Activated naive CD8-positive, alpha-beta T cell treated with anti-CD3 and anti-CD28 coated beads for 36 hours (primary cell): ENCODE measurements at places on chromosomes 12 and 14. TPM values are rescaled to one million over a fixed set of nuclear protein-coding genes. Genes with fewer than 3 reads are reported as not detected.

GRCh38 chr12:7602277-7602676, 63.4 kb downstream of the APOBEC1 start:
- H3K27ac ChIP-seq, result no peak overlapping the region
- H3K4me1 ChIP-seq, result no peaks in the 10 kb centered on the region
- no peaks in the 10 kb centered on the region for H3K27me3 ChIP-seq
- DNase-seq, result no peak

- H3K4me3 ChIP-seq, result no peak overlapping the region
- H3K36me3 ChIP-seq, result peaks cover 15% of the 10 kb centered on the region
- DNase-seq, result no peak
- peak overlapping the region; percentile 43 for H3K27ac ChIP-seq
These were observed 29.4 kb downstream of the SYNE3 start for GRCh38 chr14:95486875-95487668.

GRCh38 chr14:65548878-65549277, 136.3 kb downstream of the FUT8 start:
- no peak overlapping the region for H3K4me3 ChIP-seq
- H3K27ac ChIP-seq, result no peak overlapping the region
- H3K27me3 ChIP-seq, result no peaks in the 10 kb centered on the region
- H3K36me3 ChIP-seq, result peaks cover 4% of the 10 kb centered on the region
- DNase-seq, result no peak
- H3K4me1 ChIP-seq, result peaks cover 30% of the 10 kb centered on the region

DNA sequence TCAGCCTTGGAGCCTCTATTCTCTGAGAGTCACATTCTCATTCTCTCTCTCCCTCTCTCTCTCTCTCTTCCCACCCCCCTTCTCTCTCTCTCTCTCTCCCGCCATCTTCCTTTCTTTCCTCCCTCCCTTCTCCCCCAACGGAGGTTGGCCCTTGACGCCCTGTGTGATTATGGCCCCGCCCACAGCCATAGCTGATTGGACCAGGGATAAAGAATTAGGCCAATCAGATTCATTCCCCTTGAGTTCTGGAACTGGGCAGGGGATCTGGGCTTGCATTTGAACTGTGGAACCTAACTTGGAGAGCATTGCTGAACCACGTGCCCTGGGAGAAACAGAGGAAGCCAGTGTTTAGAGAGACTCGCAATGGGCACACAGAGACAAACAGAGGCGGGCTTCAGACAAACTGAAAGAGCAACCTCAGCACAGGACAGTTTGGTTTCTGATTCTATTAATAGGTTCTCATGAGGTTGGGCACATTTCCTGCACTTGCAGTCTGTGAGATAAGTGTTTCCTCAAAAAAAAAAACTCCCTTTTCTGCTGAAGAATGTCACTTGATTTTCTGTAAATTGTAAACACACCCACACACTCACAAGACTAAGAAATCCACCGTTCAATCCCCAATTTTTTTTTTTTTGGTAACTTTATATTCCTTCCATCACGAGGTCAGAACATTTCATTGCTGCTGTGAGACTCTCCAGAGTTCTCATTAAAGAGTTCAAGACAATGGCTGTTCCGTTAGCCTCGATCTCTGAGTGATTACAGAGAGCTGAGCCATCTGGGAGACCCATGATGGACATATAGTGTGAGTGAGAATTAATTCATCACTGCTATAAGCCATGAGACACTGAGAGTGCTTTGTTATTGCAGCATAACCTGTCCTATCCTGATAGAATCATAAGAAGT, 3.5 kb upstream of the P2RX7 start:
- peak overlapping the region; percentile 72 for H3K4me3 ChIP-seq
- peak; percentile 85 for DNase-seq
- peaks cover 64% of the 10 kb centered on the region for H3K4me1 ChIP-seq
- H3K36me3 ChIP-seq, result peaks cover 3% of the 10 kb centered on the region
- no peaks in the 10 kb centered on the region for H3K27me3 ChIP-seq

TDRD9 gene
- 0.54 TPM for total RNA-seq

DNA sequence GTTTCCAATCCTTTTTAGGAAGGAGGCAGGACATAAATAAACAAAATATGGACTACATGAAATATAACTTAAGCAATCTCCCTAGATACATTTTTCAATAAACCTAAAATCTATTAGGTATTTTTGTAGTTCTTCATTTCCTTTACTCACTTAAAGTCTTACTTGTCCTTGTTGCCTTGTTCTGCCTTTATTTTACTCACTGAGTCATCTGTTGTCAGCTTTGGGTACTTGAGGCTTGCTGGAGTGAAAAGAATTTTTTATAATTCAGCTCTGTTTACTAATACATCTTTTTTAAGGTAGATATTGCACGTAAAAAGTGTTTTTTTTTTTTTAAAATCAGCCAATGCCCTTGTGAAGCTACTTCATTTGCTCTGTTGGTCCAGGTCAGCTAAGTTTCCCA, 216.2 kb downstream of the PELI2 start:
- no peaks in the 10 kb centered on the region for H3K36me3 ChIP-seq
- no peak for DNase-seq
- H3K4me3 ChIP-seq, result no peak overlapping the region
- no peaks in the 10 kb centered on the region for H3K27me3 ChIP-seq
- H3K27ac ChIP-seq, result no peak overlapping the region

DNA sequence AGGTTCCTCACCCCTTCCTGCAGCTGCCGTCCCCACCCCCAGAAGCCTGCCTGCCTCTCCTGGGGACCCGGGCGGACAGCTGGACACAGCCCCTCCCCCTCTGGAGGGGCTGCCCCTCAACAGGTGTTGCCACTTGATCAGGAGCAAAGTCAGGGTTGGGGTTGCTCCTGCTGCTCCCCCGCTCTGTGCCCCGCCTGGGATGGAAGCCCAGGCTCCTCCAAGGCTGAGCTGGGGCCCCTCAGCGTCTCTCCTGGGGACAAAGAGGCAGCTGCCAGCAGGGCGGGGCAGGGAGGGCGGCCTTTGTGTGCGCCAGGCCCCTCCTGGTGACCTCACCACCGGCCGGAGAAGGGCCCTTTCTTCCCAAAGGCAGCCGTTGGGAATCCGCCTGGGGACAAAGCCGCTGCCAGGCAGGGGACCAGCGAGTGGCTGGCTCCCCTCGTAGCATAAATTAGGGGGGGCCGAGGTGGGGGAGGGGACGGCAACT, 13.7 kb downstream of the TRMT61A start:
- H3K4me1 ChIP-seq, result no peaks in the 10 kb centered on the region
- H3K36me3 ChIP-seq, result no peaks in the 10 kb centered on the region

DLGAP5 gene
- total RNA-seq, result 68.0 TPM

GRCh38 chr14:30551460-30551859, 7.5 kb upstream of the G2E3 start:
- H3K27ac ChIP-seq, result no peak overlapping the region
- peaks cover 2% of the 10 kb centered on the region for H3K4me1 ChIP-seq
- DNase-seq, result no peak
- no peak overlapping the region for H3K4me3 ChIP-seq
- no peaks in the 10 kb centered on the region for H3K36me3 ChIP-seq

- no peak overlapping the region for H3K4me3 ChIP-seq
- no peak overlapping the region for H3K27ac ChIP-seq
- peak; percentile 51 for DNase-seq
- no peaks in the 10 kb centered on the region for H3K27me3 ChIP-seq
- no peaks in the 10 kb centered on the region for H3K4me1 ChIP-seq
These were observed 203.4 kb downstream of the KIF26A start for GRCh38 chr14:104341532-104342434.

DNA sequence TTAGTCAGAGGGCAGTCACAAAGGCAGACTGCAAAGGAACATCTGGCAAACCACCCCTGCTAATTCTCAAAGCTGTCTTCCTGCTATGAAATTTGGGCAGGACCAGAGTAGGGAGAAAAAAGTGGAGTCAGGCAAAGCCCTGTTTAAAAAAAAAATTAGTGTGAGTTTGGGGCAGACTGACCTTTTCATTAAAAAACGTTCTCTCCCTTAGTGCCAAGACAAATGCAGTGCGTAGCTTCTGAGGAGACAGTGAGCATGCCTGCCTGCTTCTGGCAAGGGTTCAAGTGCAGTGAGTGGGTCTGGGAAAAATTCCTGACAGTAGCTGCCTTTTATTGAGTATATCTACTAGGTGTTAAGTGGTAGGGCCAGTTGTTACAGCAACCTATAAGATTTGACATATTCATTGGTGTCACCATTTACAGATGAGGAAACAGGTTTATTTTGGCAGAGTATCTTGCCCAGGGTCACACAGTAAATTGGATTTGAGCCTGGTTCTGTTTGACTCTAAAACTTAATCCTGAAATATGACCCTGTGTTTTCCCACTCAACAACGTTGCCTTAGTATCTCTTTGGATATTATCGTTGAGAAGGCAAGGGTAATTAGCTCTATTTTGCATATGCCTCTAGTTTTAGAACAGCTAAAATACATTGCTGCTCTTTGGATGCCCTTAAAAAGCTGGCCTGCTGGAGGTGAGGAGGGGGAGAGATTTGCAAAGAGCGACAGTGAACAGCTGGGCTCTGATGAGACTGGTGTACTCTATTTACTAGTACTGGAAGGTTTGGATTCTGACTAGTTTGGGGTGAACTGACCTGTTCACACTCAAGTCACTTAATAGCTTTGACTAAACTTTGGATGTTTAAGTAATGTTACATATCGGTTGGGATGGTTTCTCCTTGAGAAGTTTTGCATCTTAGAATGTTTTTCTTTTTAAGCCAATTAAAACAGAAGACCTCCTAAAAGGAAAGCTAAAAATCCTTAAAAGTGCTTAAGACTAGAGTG, 72.8 kb downstream of the PAPOLA start:
- H3K4me3 ChIP-seq, result no peak overlapping the region
- peaks cover 18% of the 10 kb centered on the region for H3K36me3 ChIP-seq
- H3K27ac ChIP-seq, result no peak overlapping the region
- no peaks in the 10 kb centered on the region for H3K27me3 ChIP-seq
